ENCODE measurements at places on chromosomes 3 and 15.

DNA sequence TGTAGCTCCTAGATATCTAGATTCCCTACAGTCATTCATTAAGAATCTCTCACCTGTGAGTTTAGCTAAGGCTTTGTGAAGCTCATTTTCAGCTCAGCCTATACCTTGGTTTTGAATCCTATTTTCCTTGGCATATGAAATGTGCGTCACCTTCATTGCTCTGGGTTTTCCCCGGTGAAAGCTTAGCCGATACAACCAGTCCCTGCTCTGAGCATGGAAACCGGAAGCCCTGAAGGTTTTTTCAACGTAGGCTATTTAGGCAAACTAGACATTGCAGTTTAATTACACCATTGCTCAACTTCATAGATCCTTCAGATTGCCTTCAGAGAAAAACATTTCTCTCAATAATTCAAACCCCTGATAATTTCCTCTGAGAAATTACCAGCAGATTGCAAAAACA, 206.8 kb upstream of the TPRG1 start:
- no peak for DNase-seq

DNA sequence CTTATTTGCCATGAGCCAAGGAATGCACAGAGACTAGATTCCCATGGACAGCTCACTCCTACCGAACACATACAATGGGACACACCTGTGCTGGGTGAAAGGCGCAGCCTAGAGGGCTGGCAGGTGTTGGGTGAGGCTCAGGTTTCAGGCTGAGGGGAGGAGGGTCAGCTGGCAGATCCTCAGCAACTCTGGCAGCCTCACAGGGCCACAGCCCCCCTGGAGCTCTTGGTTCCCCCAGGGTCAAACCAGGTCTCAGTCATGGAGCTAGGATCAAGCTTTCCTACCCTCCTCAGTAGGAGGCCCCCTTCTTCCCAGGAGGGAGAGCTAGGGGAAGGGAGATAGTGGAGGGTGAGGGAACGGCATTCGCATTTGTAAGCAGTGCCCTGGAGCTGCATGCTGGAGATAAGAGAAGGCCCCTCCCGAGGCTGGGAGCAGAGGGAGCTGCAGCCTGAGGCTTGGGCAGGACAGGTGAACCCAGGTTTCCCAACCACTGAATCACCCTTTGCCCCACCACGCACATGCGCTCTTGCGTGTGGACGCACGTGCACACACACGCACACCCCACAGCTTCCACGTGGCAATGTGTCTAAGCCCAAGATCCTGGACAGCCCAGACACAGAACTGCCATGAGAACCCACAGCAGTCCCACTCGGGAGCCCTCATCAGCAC, 26.3 kb upstream of the TFRC start:
- DNase-seq: no peak

GRCh38 chr15:66498501-66499386, 1.2 kb upstream of the SNAPC5 start:
- DNase-seq: peak; percentile 71

GRCh38 chr15:65381445-65382145, 3.8 kb upstream of the IGDCC3 start:
- DNase-seq: no peak

- DNase-seq: peak; percentile 33
Measured at GRCh38 chr3:40366203-40367162, 20.5 kb upstream of the ENTPD3 start.

DNA sequence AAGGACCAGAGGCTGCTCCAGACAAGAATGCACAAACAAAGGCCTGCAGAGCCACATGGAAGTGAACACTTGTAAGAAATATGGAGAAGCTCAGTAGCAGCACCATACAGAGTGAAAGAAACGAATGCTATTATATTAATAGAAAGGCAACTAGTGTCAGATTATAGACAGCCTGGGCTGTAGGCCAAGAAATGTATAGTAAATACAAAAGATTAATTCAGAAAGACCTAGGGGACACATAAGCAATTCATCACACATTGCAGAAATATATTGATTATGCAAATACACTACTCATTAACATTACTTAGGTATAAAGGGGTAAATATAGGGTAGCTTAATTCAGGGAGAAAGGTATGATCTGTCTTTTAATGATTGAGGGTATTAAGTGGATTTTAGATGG, 69.5 kb upstream of the GUCA1C start:
- DNase-seq: no peak

DNA sequence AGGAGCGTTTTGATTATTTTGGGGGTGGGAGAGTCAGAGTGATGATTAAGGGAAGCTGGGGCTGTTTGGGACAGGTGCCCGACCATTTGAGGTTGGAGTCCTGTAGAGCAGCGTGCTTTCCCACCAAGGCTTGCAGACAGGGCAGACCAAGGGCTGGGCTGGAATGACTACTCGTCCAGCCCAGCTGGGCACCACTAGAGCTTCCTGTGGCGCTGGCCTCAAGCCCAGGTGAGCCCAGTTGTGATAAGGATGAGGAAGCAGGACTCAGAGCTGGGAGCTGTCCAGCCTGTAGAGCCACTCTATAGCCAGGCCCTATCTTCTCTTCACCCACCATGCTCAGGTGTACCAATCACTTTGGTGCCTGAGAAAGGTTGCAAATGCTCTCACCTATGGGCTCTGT, 75.8 kb upstream of the ACAN start:
- no peak for DNase-seq

- no peak for DNase-seq
Measured at GRCh38 chr3:136567599-136568188, 184.5 kb downstream of the STAG1 start.

DNA sequence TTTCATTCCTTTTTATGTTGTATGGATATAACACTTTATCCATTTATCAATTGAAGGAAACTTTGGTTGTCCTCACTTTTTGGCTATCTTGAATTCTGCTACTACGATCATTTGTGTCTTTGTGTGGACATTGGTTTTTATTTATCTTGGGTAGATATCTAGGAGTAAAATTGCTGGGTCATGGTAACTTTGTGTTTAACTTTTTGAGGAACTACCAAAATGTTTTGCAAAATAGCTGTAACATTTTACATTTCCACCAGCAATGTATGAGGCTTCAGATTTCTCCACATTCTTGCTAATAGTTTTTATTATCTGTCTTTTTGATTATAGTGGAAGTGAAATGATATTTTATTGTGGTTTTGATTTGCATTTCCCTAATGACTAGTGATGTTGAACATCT, 55.6 kb downstream of the TLNRD1 start:
- DNase-seq: no peak

GRCh38 chr3:190301591-190301990, 20.7 kb downstream of the CLDN1 start:
- no peak for DNase-seq

- DNase-seq: no peak
Measured at GRCh38 chr3:181932039-181932438, 220.3 kb downstream of the SOX2 start.

- no peak for DNase-seq
Measured at GRCh38 chr15:26877831-26878230, 11.0 kb downstream of the GABRA5 start.

DNA sequence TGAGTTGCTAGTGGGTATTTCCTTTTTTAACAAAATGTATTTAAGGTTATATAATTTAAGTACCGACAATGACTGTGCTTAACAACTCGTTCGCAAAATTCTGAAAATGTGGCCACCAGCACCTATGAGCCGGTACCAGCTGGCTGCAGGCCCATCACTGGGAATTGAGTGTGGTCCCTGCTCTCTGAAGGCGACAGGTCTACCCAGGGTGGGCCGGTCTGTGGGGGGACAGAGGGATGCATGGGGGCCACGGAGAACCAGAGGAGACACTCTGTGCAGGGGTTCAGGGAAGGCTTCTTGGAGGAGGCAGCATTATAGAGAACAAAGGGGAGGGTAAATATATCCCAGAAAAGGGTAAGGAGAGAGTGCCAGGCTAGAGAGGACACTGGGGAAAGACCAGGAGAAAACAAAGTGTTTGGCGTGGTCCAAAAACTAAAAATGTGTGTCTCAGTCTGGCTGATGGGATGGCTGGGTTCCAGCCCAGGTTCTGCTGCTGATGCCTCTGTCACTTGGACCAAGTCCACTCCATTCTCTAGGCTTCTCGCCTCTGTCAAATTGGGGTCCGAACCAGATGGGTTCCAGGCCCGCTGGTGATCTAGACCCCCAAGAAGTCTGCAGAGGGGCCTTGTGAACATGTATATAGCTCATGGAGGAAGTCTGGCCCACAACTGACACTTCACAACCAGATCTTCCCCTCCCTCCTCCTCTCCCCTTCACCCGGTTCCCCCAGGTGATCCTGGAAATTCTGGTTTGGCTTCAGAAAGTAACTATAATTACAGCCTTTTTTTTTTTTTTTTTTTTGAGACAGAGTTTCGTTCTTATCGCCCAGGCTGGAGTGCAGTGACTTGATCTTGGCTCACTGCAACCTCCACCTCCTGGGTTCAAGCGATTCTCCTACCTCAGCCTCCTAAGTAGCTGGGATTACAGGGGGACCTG, 10.7 kb upstream of the CYP11A1 start:
- no peak for DNase-seq

GRCh38 chr15:58520936-58521292, 89.1 kb downstream of the LIPC start:
- DNase-seq: no peak

GRCh38 chr3:41688595-41689380, 273.1 kb downstream of the ULK4 start:
- peak; percentile 92 for DNase-seq

- DNase-seq: no peak
Measured at GRCh38 chr15:52150871-52151270, 38.3 kb upstream of the BCL2L10 start.

DNA sequence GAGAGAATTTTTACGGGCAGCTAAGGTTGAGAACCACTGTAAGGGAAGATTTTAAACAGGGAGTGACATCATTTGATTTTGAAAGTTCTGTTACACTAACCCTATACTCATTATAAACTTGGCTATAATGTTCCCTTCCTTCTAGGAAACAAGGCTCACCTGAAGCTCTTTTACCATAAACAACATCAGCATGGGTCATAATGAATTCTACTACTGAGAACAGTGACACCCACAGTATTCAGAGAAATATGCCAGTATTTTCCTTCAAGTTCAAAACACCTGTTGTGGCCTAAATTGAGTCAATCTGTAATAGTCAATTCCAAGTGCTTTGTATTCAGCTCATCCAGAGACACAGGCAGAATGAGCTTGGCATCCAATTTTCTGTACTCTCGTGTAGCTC, 175.3 kb upstream of the STT3B start:
- no peak for DNase-seq

- DNase-seq: peak; percentile 0
Measured at GRCh38 chr3:168424059-168424734, 328.5 kb upstream of the GOLIM4 start.

- DNase-seq: no peak
Measured at GRCh38 chr15:94411846-94412245, 180.5 kb downstream of the MCTP2 start.

- no peak for DNase-seq
Measured at GRCh38 chr3:184596233-184596632, 34.6 kb downstream of the EPHB3 start.

DNA sequence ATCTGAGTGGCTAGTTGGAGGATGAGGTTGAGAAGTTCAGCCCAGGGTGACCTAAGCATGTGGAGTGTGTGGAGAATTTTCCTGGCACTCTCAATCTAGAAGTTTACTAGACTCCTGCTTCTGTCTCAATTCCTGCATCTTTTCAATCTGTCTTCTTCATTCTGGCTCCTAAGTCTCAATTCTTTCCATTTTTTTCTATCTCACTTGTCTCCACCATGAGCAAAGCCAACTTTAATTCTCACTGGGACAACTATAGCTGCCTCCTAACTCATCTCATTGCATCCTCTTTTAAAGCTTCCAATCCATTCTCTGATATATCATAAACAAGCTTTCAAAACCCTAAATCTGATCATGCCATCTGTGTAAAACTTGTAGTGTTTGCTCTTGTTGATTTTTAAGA, 569.3 kb downstream of the NAALADL2 start:
- DNase-seq: no peak

DNA sequence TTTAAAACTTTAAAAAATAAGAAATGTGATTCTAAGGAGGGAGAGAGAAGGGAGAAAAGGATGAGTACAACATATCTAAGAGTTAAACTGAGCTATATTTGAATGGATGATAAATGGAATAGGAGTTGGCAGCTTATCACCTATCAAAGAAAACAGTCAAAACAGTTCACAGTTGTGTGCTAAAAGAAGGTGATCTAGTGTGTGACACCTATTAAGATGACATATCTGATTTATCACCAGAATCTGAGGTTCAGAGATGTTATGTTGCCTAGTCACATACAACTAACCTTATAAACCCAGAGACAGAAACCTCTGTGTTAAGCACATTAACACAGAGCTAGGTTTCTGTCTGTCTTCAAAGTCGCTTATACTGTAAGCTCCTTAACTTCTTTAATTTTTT, 3.0 kb downstream of the ATP13A3 start:
- DNase-seq: no peak

DNA sequence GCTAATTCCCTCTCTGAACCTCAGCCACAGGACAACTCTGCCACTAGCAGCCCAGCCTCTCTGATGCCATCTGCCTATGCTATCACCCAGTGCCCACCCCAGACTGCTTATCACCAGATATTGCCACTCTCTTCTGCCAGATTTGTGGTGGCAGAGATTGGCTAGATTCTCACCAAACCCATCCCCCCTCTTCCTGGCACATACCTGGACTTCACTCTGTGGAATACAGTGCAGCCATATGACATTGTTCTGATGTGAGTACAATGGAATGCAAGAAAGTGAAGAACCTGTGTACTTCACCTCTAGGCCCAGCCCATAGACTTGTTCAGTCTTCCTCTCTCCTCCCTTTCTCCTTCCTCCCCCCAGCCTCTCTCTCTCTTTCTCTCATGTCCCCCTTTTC, 46.9 kb upstream of the NTRK3 start:
- DNase-seq: no peak

DNA sequence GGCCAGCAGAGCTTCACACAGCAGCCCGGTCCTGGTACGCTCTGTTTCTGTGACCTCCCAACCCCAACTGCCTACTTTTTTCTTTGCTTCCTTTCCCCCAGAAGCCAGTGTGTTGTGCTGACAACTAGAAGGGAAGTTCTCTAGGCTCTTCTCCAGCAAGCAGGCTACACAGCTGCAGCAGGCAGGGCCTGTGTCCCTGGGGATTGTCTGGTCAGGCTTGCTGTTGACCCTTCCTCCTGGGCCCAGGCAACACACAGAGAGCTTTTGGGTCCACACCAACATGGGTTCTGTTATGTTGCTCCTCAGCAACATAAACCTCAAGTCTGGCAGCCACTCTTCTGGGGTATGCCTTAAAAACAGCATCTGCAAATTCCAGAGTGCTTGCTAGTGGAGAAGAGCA, 36.2 kb upstream of the TSPAN3 start:
- peak; percentile 63 for DNase-seq

- DNase-seq: no peak
Measured at GRCh38 chr15:52288051-52288942, 7.3 kb downstream of the MYO5C start.

- no peak for DNase-seq
Measured at GRCh38 chr3:161420746-161421145, 49.4 kb upstream of the SPTSSB start.

DNA sequence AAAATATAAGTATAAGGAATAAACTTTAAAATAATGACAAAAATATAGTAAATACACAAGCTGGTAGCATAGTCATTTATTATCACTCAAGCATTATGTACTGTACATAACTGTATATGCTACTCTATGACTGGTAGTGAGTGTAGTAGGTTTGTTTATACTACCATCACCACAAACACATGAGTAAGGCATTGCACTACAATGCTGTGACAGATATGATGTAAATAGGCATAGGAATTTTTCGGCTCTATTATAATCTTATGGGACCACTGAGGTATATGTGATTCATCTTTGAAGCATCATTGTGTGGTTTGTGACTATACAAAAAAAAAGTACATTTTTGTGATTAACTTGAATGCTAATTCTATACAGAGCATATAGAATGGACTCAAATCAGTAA, 35.3 kb upstream of the FBN1 start:
- peak; percentile 87 for DNase-seq

Measured in fibroblast of the aortic adventitia (primary cell).